ENCODE measurements at places on chromosomes 5 and 9.

DNA sequence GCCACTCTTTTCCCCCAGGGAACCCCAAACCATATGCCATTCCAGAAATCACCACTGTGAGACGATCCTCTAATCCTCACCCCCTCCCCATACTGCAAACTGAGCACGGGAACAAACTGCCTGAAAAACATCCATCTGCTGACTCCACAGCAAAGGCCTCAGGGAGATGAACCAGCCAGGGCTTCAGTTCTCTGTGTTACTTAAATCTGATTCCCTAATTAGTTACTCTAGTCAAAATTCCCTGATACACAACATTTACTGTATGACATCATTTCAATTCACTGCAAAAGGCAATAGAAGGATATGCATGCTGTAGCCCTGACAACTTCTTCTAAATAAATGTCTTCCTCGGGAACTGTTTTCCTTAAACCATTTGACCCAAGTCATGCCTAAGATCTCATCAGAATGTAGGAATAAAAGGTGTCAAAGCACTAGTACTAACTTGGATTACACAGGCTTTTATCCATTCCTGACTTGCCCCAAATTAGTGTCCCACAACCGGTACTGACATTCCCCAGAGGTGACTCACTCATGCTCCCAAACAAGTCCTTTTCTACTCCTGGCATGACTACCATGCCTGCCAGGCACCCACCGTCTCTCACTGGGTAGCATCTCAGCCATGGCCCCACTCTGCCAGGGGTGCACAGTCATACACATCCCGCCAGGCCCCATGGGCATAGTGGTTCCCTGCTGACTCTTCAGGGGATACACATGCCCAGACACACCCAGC lies 35.0 kb downstream of the MTX3 start:
- DNase-seq, result no peak

DNA sequence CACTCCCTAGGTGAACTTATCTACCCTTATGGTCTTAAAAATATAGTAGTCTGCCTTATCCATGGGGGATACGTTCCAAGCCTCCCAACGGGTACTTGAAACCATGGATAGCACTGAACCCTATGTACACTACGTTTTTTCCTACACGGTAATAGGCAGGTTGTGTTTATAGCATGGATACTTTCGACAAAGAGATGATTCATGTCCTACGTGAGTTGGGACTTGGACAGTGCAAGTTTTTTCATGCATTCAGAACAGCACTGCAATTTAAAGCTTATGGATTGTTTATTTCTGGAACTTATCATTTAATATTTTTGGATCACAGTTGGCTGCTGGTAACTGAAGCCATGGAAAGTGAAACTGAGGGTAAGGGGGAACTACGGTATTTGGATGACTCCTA lies 88.1 kb downstream of the CNTLN start:
- DNase-seq, result no peak

DNA sequence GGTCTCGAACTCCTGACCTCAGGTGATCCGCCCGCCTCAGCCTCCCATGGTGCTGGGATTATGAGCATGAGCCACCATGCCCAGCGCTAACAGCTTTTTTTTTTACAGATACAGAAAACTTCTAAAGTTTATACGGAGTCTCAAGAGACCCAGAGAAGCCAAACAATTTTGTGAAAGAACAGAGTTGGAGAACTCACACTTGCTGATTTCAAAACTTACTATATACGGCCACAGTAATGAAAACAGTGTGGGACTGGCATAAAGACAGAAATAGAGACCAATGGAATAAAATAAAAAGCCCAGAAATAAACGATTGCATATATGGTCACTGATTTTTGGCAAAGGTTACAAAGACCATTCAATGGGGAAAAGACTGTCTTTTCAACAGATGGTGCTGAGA lies 85.6 kb upstream of the CACNA1B start:
- no peak for DNase-seq

- DNase-seq, result no peak
Observed at GRCh38 chr5:2302169-2302568, 419.4 kb upstream of the IRX4 start.

DNA sequence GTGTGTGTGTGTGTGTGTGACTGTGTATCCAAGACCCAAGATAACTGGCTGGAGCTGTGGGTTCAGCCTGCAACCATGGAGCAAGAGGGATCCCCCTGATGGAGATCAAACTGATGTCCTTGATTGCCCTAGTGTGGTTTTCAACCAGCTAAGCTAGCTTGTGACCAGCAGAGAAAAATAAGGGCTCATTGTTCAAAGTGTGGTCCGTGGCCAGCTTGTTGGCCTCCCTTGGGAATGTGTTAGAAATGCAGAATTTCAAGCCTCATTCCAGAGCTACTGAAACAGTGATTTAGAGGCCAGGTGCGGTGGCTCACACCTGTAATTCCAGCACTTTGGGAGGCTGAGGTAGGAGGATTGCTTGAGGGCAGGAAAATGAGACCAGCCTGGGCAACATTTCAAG lies 79.9 kb downstream of the ACER2 start:
- DNase-seq, result no peak

DNA sequence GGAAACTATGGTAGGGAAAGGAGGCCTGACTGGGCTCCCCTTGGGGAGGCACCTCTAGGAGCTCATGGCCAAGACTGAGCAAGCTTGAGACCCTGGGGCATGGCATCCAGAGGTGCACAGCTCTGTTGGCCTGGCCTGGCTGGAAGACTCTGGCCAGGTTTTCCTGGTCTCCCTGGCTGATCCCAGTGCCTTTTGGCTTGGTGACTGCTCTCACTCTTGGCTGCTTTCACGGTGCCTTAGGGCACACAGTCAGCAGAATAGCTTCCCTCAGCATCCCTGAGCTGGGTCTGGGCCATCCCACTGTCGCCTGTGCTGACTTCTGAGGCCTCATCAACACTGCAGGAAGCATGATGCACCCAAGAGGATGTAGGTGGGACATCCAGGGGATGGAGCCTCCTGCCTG lies 13.4 kb upstream of the DELE1 start:
- DNase-seq, result no peak

DNA sequence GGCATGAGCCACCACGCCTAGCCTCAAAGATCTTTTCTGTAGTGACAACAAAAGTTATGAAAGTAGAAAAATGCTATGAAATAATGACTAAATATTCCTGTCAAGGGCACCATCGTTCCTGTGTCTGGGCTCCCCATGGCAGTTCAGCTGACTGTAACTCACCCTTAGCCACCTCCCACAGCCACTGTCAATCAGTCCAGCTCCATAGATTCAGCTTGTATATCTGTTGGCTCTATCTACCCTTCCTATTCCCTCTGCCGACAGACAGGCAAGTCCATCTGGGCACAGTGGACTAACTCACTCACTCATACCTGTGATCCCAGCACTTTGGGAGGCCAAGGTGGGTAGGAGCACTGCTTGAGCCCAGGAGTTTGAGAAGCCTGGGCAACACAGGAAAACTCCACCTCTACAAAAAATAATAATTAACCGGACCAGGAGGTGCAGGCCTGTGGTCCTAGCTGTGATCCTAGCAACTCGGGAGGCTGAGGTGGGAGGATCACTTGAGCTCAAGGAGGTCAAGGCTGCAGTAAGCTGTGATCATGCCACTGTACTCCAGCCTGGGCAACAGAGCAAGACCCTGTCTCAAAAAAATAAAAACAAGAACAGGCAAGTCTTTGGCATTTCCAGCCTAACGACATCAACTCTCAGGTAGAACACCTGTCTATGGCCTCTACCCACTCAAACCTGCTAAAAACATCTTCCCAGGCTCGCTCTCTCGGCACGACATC lies 6.2 kb downstream of the CAMSAP1 start:
- DNase-seq, result no peak

DNA sequence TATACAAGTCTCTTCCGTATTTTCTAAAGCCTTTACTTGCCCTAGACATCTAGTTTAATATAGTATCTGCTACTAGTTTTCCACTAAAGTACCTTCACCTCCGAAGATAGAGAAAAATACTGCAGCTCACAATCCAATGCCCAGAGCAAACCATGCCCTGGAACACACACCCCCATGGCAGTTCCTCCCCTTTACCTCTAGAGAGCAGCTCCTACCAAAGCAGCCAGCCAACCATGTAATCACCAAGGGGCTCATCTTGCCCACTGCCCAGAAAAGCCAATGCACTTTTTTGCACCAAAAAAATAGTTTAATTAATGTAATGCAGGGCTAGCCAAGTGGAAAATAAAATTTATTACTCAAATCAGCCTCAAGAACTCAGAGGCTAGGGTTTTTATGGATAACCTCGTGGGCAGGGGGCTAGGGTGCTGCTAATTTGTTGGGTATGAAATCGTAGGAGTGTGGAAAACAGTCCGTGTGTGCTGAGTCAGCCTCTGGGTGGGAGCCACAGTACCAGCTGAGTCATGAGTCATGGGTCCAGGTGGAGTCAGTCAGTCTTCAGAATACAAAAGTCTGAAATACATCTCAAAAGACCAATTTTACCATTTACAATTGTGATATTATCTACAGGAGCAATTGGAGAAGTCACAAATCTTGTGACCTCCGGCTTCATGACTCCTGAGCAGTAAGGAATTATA lies 120.1 kb upstream of the ACO1 start:
- no peak for DNase-seq

- no peak for DNase-seq
Observed at GRCh38 chr9:76571743-76572146, 112.8 kb downstream of the GCNT1 start.

GRCh38 chr5:73751254-73751914 lies 125.4 kb downstream of the ARHGEF28 start:
- DNase-seq, result no peak

DNA sequence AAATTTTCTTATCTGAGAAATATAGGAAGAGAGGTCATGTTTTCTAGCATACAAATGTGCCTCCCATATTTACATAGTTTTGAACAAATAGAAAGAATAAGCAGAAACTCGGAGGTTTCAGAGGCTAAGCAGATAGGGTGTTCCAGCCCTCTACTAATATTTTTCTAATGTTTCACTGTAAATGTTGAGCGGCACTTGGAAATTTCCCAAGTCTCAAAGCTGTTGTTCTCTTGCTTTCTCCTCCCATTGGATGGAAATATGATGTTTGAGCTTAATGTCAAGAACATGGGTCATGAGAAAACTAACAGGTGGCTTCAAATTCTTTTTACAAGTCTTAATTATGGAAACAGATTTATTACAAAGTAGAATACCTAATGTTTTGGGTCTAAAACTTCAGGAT lies 5.1 kb downstream of the SPINK1 start:
- DNase-seq, result no peak

Data from stimulated activated CD4-positive, alpha-beta T cell treated with anti-CD3 and anti-CD28 coated beads, Interleukin-4, amount 100 ng/mL, for 1 hour (primary cell).